ENCODE measurements at places on chromosomes 12 and 14.

GRCh38 chr12:96882862-96883261 lies 24.2 kb upstream of the NEDD1 start:
- DNase-seq = no peak

GRCh38 chr12:58873496-58873895 lies 46.8 kb downstream of the LRIG3 start:
- DNase-seq = no peak

DNA sequence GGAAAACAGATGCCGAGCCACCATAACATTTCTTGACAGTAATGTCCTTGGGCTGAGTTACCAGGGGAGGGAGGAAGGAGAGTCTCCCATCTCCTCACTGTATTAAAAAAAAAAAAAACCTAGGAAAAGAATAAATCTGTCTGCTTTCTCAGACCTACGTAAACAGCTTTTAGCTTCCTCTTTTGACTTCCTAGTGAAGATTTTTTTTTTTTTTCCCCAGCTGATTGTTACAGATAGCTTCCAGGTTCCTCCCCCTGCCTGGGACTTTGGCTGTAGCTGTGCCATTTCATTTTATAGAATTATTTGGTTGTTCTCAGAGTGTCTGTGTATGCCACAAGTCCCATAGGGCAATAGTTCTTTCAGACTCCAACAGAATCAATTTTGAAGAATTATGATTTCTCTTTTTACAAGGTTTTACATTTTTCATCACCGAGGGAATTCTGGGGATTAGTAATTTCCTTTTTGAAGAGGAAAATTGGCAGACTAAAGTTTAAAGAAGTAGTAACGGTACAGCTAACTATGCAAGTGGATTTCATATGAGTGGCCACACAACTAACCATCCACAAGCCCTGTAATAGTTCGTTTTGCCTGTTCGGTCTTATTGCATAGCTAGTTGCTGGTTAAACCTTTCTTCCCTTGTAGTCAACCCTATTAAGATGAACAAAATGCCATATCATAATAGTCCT lies 23.1 kb upstream of the GNS start:
- DNase-seq = no peak

- DNase-seq = no peak
These were observed 433.6 kb downstream of the ZFP36L1 start for GRCh38 chr14:68359022-68359836.

DNA sequence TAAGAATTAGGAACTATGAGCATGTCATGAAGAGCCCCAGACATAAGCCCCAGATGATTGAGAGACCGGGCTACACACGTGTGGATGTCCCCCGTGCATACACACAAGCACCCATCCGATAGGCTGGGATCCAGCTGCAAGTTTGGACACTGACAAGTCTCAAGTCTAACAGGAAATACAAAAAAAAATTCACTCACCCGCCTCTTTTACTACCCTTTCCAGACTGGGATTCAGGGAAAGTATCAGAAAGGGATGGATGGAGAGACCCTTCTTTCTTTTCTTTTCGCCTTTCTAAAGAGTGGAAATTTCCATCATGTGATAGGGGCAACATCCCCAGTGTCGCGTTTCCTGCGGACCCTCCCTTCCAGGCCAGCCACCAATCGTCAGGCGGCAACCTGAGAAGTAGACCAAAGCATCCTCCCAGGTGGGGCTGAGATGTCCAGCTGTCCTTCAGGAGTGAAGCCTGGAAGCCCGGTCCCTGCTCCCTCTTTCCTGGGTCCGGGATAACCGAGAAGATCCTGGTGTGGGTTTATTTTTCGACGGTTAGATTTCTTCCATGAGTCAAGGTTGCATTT lies 6.4 kb upstream of the SLC38A4 start:
- no peak for DNase-seq

GRCh38 chr12:91990525-91990924 lies 155.1 kb downstream of the BTG1 start:
- DNase-seq = no peak

DNA sequence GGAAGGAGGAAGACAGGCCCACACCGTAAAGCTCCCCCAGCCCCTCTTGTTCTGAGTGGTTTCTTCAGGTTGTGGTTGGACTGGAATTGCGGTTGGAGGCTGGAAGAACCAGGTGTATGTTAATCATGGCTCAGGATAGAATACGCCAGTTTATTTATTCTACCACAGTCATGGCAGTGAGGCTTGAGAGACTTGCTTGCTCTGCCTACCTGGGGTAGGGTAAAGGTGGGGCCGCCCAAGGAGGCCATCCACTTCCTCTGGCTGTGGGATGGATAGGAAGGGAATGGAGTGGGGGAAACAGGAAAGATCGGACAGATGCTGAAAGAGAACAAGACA lies 8.1 kb downstream of the SHMT2 start:
- DNase-seq = no peak

- DNase-seq = no peak
These were observed 53.9 kb downstream of the ETV6 start for GRCh38 chr12:11703378-11703777.

DNA sequence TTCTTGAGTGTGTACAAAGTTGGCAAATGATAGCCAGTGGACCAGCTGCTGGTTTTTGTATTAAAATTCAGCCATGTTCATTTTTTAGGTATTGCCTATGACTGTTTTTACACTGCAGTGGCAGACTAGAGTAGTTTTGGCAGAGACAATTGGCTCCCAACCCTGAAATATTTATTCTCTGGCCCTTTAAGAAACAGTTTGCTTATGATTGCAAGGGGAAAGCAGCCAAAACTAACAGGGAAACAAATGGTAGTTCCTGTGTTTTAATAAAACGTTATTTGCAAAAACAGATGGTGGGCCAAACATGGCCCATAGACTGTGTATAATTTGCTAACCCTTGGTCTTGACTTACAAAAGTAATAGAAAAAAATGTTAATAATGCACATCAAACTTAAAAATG lies 110.2 kb downstream of the ALX1 start:
- no peak for DNase-seq

DNA sequence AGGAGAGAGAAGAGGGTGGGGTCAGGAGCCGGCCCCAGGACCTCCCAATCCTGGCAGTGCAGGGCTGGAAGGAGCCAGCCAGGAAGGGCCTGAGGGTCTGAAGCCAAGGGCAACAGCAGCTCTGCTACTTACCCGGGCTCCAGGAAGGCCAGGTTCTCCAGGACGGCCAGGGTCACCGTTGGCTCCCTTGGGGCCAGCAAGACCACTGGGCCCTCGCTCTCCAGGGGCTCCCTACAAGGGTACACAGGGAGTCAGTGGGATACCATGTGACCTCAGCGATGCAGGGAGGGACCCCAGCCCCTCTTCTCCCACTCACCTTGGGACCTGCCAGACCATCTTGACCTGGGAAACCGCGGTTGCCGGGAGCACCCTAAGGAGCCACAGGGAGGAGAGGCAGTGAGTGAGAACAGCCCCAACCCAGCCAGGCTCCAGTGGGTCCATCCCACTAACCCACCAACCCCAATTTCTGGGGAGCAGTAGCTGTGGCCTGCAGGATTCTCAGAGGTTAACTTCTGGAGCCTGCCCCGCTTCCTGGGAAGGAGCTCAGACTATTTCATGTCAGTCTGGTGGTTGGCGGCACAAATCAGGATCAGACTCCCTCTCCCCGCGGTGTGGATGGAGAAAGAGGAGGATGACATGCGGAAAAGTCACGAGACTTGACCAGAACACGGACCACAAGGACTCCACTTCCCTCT lies 18.5 kb downstream of the COL2A1 start:
- no peak for DNase-seq

DNA sequence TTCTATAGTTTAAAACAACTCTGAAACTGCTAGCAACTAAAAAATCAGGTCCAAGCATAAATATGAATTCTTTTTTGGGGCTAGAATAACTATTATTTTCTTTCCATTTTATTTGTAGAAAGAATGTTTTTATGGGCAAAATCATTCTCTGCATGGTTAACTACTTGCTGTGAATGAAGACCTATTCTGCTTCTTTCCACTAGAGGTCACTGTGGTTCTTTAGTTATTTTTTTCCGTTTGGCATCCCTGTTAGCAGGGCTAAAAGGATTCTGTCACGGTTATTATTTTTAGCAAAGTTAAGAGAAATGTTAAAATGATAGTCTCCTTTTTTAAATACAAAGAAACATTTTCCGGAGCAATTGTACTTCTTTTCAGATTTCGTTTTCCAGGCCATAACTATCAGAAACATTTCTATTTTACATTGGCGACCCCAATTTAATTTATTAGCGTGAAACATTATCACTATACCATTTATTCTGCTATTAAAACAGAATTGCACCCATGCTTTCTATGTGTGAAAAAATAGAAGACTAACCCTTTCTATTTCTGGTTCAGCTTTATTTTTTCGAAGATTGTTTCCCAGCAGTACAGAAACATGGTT lies 404.8 kb downstream of the ATP23 start:
- DNase-seq = no peak

DNA sequence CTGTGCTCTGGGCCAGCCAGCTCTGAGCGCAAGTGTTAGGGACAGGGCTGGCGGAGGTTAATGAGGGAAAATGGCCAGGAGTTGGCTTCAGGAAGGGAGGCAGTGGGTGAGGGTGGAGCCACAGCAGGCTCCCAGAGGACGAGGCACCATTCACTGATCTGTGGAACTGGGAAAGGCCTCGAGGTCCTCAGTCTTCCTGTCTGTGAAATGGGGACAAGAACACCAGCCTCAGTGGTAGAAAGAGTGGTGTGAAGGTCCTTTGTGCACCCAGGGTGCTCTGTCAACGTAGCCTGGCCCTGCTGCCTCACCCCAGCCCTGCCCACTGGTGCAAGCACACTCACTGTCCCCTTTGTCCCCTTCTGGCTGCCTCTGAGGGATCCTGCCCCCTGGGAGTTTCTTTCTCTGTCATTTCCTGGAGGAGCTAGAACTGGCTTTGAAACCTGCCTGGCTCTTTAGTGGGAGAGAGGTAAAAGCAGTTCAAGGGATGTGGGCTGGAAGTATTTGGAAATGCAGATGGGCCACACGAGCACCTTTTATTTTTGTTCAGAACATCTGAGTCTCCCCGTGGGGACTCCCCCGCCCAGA lies 25.0 kb downstream of the SYNDIG1L start:
- no peak for DNase-seq

DNA sequence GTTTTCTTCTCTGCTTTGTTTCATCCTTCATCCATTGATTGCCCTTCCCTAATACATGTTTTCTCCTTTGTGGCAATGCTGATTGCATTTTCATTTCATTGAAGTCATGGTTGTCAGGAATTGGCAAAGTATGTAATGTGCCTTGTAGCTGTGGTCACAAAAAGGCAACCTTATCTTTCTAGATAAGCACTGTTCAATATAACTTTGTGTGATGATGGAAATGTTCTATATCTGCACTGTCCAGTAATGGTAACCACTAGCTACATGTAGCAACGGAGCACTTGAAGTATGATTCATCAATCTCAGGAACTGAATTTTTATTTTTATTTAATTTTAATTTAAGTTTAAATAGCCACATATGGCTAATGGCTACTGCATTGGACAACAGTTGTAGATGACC lies 79.8 kb downstream of the PCNX1 start:
- DNase-seq = no peak

DNA sequence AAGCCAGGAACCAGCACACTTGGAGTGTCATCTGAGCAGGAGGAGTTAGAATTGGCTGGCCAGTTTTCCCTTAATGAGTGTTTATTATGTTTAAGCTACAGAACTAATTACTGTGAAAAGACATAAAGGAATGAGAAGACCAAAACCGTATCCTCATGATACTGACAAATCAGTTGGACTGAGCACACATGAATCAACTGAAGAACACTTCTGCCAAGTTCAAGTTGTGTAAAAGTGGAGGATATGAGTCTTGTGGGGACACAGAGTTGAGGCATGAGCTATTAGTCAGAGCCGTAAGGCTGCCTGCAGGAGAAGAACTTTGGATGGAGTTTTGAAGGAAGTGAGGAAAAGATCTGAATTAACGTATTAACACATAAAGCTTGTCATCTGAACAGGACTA lies 43.1 kb downstream of the HMGA2 start:
- no peak for DNase-seq

- no peak for DNase-seq
These were observed 8.0 kb upstream of the MYH7 start for GRCh38 chr14:23443411-23443812.

- DNase-seq = no peak
These were observed 2.4 kb downstream of the E2F7 start for GRCh38 chr12:77062846-77063461.

GRCh38 chr14:22422238-22422637 lies 166.8 kb downstream of the DAD1 start:
- no peak for DNase-seq

DNA sequence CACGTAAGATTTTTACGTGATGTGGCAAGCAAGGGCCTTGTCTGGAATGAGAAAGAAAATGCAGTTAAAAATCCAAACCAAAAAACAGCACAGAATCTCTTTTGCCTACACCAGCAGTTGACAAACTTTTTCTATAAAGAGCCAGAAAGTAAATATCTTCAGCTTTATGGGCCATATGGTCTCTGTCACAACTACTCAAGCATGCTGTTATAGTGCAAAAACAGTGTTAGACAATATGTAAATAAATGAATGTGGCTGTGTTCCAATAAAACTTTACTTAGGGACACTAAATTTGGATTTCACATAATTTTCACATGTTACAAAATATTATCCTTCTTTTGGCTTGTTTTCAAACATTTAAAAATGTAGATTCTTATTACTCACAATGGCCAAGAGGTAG lies 6.2 kb upstream of the ELK3 start:
- DNase-seq = no peak

DNA sequence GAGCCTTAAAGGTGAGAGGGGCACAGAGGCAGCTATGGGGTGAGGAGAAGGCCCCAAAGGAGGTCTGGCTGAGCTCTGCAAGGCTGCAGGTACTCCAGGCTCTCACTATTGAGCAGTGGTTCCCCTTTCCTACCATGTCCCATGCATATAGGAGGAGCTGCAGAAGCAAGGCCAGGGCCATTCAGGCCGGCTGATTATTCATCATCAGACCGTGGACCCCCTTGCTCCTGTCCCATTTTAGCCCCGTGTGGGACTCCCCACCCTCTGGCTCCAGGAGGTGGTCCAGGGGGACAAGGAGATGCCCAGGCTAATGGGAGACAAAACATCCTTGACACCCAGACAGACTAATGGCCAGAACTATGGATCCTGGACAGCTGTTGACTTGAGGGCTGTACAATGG lies 3.1 kb downstream of the GPD1 start:
- DNase-seq = no peak

Measured in activated CD4-positive, alpha-beta T cell treated with anti-CD3 and anti-CD28 coated beads, Interleukin-2, amount 50 U/mL, for 24 hours (primary cell).